ENCODE measurements at places on chromosomes 5 and 9.
A peak's percentile ranks its signal among the peaks of the same experiment; 100 is the strongest.

DNA sequence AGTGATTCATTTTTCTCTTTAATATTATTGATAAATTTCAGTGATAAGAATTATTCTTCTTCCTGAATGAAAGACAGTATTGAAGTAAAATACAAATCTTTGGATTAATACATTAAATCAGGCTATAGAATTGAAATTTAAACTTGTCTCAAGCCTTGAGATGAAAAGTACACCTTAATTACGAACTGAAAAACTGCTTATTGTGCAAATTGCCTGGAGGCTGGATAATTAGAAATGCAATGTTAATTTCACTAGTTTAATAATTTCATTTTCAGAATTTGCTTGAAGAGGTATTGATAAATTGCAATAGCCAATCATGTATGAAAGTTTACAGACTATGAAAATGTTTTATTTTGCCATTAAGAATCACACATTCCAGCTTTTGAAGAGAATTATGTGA lies 11.0 kb upstream of the CCNH start:
- DNase-seq = no peak

GRCh38 chr9:79817438-79818004 lies 245.8 kb downstream of the TLE4 start:
- DNase-seq = no peak

DNA sequence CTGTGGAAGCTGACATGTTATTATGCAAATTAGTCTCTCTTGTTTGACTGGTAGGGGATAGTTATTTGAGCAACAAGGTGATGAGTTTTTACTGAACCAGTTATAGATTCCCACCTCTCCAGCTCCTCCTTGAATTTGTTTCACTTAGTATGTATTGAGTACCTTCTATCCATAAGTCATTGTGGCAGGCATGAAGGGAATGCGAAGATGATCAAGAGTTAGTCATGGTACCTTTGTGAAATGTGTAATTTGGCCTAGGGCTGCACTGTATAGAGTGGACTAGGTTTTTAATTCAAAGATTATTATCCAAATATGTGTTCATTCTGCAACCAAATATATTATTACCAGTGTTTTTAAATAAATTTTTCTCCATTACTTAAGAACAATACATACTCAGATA lies 110.1 kb downstream of the HACD4 start:
- DNase-seq = no peak

GRCh38 chr5:90248640-90249039 lies 160.9 kb downstream of the CETN3 start:
- DNase-seq = no peak

- no peak for DNase-seq
Measured at GRCh38 chr5:42779083-42779482, 22.5 kb downstream of the CCDC152 start.

DNA sequence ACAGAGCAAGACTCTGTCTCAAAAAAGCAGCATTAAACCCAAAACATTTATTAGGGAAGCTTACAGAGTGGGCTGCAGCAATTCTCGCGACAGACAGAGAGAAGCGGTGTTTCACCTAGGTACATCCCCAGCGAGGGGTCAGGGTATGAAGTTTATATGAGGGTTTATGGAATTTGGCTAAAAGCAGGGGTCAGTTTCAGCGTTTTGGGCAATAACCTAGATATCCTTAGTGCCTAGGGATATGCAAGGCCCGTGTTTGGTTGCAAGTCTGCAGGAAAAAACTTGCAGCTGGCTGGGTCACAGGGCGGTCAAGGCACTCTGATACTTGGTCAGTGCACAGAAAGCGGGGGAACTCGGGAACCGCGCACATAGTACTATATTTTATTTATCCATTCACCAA lies 649 bp upstream of the GLE1 start:
- no peak for DNase-seq

DNA sequence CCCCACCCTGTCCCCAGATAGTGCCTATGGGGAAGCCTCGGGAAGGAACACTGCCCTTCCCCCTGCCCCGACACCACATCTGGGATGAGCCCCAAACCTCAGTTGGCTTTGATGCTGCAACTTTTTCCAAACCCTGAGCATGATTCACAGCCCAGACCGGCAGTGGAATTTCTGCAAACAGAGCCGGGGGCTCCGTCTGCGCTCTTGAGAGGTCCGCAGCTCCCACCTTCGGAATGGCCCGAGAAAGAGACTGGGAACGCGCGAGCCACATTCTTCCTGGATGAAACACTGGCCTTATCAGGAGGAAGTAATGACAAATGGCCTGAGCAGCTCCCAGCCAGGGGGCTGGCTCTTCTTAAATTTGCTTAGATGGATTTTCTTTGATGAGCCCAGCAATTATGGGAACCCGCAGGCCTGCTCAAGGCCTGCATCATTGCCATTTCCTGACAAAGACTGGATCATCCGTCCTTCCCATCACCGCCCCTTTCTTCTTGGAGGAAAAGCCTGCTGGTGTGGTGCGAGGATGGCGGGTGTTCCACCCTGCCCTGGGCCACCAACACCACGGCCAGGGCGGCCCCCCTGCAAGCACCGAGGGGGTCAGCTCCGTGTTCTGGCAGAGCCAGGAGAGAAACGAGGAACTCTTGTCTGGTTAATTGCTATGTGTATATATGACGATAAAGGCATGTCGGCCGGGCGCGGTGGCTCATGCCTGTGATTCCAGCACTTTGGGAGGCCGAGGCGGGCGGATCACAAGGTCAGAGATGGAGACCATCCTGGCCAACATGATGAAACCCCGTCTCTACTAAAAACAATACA lies 38.8 kb upstream of the COL5A1 start:
- DNase-seq = no peak

GRCh38 chr9:79977074-79977435 lies 405.3 kb downstream of the TLE4 start:
- no peak for DNase-seq

- DNase-seq = no peak
Measured at GRCh38 chr5:80187421-80188090, 68.3 kb downstream of the SERINC5 start.

DNA sequence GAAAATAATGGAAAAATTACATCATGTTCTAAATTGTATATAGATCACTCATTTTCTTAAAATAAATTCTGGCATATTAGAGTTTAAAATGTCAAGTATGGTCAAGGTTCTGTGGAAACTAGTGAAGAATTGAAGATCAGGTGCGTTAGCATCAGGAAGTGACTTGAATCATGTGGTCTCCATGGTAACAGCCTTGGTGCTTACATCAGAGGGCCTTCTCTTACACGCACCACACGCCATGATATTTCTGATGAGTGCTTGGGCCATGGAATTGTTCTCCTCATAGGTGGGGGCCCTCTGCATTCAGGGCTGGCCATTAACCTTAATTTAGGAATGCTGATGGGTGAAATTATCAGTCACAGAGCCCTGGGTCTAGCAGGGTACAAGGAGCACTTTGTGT lies 288.1 kb upstream of the EFNA5 start:
- DNase-seq = no peak

DNA sequence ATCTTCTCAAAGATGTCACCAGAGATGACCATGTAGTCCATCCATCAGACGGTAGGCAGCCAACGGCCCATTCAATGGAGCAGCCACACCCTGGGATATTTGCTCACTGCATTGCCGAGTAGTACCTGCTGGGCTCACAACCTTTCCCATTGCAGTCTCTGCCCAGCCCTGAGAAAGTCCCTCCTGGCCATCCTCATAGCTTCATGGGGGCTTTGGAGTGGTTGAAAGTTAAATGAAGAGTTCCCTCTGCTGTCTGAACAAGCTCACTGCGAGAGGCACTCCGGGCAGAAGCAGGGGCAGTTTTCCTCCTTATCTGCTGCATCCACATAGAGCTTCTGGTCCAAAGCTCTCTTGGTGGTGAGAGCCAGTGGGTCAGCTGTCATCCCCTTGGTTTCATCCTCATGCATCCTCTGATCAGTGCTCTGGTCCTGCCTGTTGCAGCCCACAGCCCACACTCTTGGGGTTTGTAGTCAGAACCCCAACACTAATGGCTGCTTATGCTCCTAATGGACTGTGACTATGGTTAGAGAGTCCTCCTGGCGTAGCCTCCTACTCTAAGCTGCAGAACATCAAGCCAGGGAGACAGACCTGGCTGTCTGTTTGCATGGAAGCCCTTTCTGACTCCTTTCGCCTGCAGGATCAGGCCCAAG lies 23.3 kb downstream of the TNFSF8 start:
- peak; percentile 63 for DNase-seq

DNA sequence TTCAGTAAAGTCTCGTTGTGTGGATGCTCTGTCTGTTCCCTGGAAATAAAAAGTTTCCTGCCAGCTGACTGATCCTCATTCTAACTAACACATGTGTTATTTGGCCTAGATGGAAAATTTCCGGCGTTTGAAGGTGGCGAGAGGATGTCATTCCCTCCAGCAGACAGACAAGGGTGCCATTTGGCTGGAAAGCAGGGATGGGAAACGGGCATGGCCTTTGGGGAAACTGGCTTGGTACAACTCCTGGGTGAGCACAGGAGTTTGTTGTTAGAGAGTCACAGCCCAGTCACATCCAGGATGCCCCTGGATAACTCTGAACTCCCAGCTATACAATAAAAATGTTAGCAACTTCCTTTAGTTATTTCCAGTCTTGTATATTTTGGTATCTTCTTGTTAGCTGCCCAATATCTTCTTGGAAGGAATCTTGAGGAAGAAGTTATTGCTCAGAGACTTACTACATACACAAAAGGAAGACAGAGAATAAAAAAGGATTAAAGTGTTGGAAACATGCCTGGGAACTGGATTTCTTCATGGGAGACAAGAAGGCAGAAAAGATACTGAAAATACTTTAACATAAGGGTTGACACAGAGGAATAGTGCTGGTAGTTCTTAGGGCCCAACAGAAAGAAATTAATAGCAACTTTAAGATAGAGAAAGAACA lies 41.9 kb downstream of the TEK start:
- DNase-seq = no peak
